ENCODE measurements at places on chromosomes 1 and 21.

DNA sequence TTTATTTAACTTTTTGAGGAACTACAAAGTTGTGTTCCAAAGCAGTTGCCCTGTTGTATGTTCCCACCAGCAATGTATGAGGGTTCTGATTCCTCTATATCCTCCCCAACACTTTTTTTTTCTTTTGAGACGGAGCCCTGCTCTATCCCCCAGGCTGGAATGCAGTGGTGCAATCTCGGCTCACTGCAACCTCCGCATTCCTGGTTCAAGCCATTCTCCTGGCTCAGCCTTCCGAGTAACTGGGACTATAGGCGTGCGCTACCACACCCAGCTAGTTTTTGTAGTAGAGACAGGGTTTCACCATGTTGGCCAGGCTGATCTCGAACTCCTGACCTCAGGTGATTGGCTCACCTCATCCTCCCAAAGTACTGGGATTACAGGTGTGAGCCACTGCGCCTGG lies 60.4 kb upstream of the ENAH start:
- DNase-seq = no peak

DNA sequence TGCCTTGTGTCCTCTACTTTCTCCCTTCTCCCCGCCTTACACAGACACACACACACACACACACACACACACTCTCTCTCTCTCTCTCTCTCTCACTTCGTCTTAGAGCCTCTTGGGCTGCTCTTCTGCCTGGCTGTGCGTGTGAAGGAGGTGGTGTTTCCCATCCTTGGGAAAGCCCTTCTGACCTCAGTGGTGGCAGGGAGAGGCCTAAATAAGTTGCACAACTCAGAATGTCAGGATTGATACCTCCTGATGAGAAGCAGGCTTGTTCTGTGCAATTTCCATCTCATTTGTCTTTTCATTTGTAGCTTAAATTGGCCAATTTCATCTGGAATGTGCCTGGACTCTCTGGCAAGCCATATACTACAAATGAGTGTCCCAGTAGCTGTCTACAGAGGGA lies 25.0 kb downstream of the LRRN2 start:
- no peak for DNase-seq

GRCh38 chr1:28449904-28450303 lies 55.9 kb upstream of the RCC1 start:
- DNase-seq = no peak

DNA sequence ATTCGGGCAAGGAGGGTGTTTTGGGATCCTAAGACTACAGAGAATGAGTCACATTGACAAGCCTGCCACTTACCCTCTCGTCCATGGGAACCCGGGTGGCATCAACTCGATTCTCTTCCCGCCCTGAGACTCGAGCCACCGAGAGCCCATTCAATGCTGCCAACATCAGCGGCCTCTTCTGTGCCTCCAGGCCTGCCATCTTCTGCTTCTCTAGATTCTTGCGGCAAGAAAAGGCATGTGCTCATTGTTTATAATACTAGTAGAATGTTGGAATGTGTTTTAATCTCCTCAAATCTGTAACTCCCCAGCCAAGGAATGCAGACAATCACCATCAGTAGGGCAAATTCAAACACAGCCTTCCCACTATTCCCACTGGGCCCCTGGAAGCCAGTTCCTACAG lies 96.9 kb downstream of the SMYD2 start:
- no peak for DNase-seq

DNA sequence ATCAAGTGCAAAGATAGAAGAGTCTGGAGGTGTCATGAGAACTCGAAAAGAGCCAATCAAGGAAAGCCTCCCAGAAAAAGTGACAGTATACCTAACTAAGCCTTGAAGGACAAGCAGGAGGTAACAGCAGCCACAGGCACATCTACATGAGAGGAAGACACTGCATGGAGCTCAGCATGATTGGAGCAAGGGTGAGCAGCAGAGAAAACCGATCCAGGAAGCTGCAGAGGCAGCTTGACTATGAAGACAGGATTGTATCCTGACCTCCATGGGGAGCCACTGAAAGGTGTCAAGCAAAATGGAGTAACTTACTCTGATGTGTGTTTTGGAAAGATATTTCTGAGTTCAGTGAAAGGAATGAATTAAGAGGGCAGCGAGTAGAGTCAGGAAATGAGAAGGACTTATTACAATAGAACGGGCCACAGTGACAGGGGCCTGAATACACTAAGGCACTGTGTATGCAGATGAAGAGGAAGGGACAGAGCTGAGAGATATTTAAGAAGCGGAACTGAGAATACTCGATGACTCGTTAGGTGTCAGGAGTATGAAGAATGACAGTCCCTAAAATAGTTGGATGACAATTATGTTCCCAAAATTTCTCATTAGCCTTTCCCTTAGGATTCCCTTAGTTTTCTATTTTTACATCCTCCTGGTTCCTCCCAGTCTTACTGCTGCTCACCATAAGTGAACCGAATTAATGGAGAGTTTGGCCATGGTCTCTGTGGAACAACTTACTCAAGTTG lies 139.3 kb upstream of the NFIA start:
- no peak for DNase-seq

DNA sequence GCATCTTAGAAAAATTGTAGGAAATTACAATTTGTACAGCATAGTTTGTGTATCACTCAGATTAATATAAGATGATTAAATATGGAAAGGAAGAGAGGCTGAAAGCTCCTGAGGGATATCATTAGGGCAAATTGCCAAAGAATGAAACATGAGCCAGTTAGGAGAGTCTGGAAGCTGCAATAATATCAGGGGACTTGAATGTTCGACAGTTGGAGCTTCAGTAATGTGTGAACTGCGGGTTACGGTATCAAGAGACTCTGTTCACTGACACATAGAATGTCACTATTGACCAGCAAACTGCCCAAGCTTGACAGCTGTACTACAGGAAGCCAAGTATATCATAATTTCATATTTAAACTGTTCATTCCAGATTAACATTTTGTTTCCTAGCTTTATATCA lies 157.2 kb downstream of the DENND1B start:
- no peak for DNase-seq

GRCh38 chr1:230064283-230064682 lies 2.8 kb upstream of the GALNT2 start:
- no peak for DNase-seq

DNA sequence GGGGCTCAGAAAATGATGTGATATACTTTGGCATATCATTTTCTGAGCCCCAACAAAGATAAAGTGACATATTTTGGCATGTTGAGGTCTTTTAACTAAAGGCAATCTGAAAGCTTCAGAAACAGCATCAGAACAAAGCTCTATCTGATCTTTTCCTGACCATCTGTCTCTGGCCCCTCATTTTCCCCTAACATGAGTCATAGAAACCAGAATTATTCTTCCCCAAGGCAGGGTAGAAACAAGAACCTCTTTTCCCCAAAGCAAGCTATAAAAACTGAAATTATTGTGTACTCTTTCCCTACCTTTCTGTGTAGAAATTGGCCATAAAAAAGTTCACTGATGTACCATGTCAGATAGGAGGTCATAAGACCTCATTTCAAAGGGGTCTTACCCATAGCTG lies 48.7 kb upstream of the PLA2G4A start:
- DNase-seq = no peak

DNA sequence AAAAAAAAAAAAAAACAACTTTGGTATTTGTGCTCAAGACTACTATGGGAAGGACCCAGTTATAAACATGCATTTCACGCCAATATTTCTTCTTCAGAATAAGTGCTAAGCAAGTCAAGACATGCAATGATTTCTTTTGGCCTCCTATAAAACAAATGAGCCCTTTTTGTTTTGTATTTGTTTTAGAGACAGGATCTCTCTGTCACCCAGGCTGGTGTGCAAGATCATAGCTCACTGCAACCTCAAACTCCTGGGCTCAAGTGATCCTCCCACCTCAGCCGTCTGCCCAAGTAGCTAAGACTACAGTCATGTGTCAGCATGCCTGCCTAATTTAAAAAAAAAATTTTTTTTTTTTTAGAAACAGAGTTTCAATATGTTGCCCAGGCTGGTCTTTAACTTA lies 348.7 kb downstream of the PCP4 start:
- no peak for DNase-seq

DNA sequence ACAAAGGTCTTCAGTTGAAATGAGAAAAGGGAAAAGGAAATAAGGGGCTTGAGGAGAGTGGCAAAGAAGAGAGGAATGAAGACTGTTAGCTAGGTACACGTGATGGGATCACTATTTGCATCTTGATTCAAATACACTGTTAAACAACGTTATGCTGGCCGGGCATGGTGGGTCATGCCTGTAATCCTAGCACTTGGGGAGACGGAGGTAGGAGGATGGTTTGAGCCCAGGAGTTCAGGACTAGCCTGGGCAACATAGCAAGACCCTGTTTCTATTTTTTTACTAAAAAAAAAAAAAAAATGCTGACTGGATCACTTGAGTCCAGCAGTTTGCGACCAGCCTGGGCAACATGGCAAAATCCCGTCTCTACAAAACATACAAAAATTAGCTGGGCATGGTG lies 2.4 kb downstream of the RBM34 start:
- no peak for DNase-seq

DNA sequence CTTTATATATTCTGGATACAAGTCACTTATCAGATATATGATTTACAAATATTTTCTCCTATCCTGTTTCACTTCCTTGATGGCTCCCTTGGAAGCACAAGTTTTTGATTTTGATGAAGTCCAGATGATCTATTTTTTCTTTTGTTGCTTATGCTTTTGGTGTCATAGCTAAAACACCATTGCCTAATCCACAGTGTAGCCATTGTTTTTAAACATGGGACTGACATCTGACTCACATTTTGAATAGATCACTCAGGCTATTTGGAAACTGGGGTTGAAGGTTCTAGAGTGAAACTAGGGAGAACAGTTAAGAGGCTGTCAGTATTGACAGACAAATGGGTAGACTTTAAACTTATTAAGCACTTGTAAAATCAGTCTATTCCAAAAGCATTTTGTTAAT lies 16.6 kb downstream of the AK4 start:
- DNase-seq = no peak

- DNase-seq = no peak
These were observed 3.4 kb upstream of the CADM3 start for GRCh38 chr1:159168043-159168442.
